Epithelial cell of proximal tubule (primary cell): ENCODE measurements at places on chromosomes 1 and 21. TPM values are rescaled to one million over a fixed set of nuclear protein-coding genes. Genes with fewer than 3 reads are reported as not detected.
A peak's percentile ranks its signal among the peaks of the same experiment; 100 is the strongest.

DNA sequence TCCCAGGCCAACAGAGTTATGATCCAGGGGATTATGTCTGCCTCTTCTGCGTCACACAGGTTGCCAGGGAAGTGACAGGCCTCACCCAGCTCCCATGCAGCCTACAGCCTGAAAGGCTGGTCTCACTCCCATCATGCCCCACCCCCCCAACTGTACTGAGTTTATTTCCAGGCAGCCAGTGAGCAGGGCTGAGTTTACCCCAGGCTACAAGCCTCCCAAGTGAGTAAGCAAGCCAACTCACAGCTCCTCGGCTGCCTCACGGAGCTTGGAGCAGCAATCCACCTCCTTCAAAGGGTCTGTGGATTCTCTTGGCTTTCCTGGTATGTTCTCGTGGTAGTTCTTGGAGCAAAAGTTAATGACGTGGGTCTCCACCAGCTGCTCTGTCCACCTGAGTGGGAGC is 1147.6 kb upstream of the ADGRL4 start:
- no peak for DNase-seq

DNA sequence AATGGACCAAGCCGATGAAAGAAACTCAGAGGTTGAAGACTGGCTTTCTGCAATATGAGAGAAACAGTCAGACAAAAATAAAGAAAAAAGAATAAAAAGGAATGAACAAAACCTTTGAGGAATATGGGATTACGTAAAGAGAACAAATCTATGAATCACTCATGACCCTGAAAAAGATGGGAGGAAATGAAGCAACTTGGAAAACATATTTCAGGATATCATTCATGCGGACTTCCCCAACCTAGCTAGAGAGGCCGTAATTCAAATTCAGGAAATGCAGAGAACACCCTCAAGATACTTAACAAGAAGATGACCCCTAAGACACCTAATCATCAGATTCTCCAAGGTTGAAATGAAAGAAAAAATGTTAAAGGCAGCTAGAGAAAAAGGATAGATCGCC is 705.3 kb upstream of the CHRM3 start:
- DNase-seq: no peak

The TMPRSS15 gene
- total RNA-seq: not detected in 2 replicates

DNA sequence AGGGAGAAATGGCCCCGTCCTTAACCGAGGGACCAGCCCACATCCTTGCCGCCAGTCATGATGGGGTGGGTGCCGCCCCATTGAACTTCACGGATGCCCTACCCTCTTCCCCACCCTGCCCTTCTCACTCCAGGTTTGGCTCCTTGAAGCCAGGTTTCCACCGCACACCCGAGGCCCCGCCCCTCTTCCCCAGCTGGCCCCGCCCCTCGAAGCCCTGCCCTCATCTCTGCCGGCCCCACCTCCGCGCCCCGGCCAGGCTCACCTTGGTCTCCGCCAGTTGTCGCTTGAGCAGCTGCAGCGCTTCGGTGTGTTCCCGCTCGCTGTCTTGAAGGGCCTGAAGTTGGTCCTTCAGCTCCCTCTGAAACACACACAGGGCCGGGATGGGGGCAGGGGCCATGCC is 16.6 kb downstream of the TRIM62 start:
- no peak for DNase-seq

GRCh38 chr1:82486468-82486867 is 685.7 kb downstream of the ADGRL2 start:
- DNase-seq: no peak

GRCh38 chr1:152347116-152347728 is 12.6 kb downstream of the FLG2 start:
- peak; percentile 12 for DNase-seq

The NFASC gene
- 0.29 TPM in 2 replicates for total RNA-seq

DNA sequence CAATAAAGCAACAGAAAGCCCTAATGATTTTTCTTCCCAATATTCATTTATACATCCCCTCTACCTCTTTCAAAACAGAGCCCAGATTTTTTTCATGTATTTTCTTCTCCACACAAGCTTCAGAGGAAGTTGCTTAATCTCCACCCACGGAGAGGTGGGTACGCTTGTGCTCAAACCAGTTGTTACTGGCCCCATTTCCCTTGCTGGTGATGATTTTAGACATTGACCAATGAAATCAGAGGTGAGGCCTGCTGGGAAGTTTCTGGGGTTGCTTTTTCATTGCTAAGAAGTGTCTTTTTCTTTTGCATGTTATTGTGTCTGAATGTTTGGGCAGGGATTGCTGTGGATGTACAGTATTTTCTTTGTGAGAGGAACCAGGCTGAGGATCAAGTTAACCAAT is 448.1 kb upstream of the B3GALT2 start:
- DNase-seq: peak; percentile 23

The MAP1LC3C gene
- total RNA-seq: 0.12 TPM in 1 of 2 replicates, not detected in the other

The C1QC gene
- not detected in 2 replicates for total RNA-seq

DNA sequence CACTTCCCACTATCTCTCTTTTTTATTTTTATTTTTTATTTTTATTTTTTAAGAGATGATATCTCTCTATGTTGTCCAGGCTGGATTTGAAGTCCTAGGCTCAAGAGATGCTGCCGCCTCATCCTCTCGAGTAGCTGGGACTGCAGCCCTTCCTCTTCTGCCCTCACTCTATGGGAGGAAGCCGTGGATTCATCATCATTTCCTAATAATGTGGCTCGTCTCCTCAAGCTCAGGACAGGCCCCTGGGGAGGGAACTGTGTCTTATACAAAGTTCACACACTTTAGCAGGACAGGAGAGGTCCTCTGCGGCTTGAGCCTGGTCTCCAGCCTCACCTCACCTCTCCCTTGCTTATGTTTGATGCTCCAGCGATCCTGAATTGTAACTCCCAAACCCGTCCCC is 16.5 kb upstream of the IFFO2 start:
- DNase-seq: no peak

DNA sequence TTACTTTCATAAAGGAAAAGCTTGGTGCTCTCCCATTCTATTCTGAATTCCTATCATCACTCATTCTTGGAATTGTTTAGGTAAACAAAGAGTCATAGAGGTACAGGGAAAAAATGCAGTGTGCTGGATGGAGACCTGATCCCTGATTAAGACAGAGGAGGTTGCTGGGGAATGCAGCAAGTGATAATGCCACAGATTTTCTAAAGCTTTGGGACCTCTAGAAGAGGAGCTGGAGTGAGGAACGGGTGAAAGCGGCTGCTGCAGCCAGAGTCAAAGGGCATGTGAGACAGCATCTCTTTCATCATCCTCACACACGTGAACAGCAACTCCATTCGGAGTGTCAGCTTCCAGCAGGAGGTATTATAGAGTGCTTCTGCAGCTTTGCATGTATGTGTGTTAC is 54.9 kb upstream of the DIPK1A start:
- no peak for DNase-seq
